Stimulated activated CD8-positive, alpha-beta memory T cell treated with anti-CD3 and anti-CD28 coated beads, Interleukin-4, amount 100 ng/mL, for 1 hour (primary cell): ENCODE measurements at places on chromosomes 3 and 15.

DNA sequence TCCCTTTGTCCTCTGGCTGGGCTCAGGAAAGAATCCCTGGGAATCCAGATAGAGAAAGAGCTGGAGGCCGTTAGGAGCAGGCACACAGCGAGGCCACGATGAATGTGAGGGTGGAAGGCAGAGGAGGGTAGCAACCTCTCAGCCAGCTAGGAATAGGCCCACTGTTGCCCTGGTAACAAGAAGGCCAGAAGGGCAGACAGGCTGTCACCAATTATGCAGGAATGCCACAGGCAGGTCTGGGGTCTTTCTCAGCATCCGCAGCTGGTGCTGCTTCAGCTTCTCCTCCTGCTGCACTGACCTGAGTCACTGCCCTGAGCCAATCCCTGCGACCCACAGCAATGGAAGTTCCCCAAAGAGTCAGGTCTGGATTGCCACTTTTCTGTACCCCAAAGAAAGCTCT lies 62.8 kb upstream of the C3orf80 start:
- no peak for DNase-seq

- no peak for DNase-seq
These were observed 14.3 kb upstream of the TLE3 start for GRCh38 chr15:70112074-70112395.

DNA sequence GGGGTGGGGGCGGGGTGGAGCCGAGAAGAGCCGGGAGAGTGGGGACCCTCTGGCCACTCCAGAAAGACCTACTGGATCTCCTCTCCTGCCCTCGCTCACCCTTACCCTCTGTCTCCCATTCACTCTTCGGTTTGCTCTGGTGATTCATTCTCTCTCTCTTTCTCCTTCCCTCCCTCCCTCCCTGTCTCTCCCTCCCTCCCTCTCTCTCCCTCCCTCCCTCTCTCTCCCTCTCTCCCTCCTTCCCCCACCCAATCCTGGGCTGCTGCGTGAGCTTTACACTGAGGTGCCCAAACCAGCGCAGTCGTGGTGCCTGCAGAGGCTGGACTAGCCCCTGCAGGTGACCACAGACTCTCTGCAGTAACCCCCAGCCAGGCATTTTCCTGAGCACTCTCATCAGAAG lies 32.2 kb upstream of the ADAMTS17 start:
- DNase-seq: no peak

GRCh38 chr3:101464235-101464634 lies 48.8 kb downstream of the SENP7 start:
- no peak for DNase-seq

DNA sequence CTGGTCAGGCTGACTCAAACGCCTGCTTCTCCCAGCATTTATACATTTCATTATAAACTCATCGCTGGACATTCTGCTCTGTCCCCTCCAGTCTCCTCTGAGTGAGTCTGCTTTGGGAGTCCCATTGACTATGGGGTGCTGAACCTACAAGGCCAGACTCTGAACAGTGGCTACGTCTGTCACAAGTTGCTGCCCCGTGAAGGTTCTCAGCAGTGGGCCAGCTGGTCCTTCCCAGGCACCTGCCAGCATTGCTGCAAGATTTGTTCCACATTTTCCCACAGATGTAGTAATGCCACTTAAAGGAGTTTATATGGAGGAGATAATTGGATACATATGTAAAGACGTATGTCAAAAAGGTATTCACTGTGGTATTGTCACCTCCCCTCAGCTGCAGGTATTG lies 72.7 kb upstream of the ATP13A3 start:
- DNase-seq: no peak

- DNase-seq: no peak
These were observed 94.1 kb downstream of the TCF12 start for GRCh38 chr15:57012556-57012955.

- no peak for DNase-seq
These were observed 47.3 kb downstream of the GMPS start for GRCh38 chr3:155917781-155918180.

- DNase-seq: no peak
These were observed 9.6 kb downstream of the KBTBD13 start for GRCh38 chr15:65085990-65086679.

DNA sequence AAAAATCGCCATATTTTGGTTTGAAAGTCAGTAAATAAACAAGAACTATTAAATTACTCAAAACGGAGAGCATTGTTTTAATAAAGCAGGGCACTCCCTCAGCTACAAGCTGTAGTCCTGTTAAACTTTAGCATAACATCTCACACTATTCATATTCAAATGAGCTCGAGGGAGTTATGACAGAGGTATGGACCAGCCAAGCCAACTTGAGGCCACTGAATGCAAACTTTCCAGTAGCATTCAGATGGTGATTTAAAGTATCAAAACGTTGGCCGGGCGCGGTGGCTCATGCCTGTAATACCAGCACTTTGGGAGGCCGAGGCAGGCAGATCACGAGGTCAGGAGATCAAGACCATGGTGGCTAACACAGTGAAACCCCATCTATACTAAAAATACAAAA lies 132.9 kb downstream of the GABRB3 start:
- no peak for DNase-seq

GRCh38 chr3:181614878-181615277 lies 96.8 kb upstream of the SOX2 start:
- DNase-seq: no peak

- DNase-seq: no peak
These were observed 24.8 kb downstream of the TMOD2 start for GRCh38 chr15:51775967-51776816.

- no peak for DNase-seq
These were observed 205.4 kb upstream of the IGF1R start for GRCh38 chr15:98442901-98443300.

- DNase-seq: no peak
These were observed 103.5 kb downstream of the CD47 start for GRCh38 chr3:107987036-107987939.

GRCh38 chr3:188914552-188914951 lies 257.2 kb upstream of the TPRG1 start:
- DNase-seq: no peak

DNA sequence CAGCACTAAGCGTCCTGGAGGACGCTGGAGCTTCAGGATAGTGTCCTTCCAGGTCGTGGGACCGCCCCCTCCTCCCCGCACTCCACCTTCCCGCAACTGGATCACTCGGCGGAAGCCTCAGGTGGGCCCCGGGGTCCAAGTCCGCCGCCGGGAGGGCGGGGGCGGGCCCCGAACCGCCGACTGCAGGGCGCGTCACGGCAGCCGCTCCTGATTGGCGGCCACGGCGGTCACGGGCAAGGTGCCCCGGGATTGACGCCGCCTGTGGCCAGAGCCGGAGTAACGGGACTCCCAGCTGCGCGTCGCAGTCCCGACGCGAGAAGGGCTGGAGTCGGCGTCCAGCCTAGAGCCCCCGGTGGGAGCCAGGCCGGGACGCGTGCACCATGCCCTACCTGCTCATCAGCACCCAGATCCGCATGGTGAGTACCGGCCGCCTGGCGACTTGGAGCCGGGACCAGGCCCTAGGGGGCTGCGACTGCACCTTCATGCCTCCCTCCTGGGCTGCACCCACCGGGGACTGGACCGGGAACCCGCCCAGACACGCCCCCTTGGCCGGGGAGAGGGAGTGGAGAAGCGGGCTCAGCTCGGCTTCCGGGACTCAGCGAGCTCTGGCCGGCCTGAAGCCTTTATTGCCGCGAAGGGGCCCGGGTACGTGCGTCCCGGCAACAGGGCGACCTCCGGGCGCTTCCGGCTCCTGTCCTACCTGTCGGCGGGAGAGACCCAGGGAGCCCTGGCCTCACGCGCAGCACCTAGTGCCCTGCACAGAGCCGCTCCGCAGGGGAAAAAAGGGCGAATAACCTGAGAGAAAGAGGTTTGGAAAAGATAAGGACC lies at the start of gene GCHFR:
Gene GCHFR (plus strand): TSS at position 268 of the 828 bp plus-strand sequence. CDS start 113 bp downstream, at position 381.
- no peak for DNase-seq

DNA sequence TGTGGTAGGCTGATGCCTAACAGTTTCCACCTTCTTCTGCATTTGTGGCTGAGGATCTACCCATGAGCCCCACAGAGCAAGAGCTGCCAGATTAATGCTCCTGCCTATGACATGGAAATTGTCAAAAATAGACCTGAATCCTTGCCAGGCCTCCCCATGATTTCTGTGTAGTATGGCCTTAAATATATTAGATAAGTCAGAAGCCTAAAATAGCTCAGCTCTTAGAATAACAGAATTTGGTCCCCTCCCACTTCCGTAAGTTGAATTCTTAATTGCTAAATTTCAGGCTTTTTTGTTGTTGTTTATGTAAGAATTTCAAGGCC lies 129.0 kb downstream of the SERPINI1 start:
- no peak for DNase-seq

DNA sequence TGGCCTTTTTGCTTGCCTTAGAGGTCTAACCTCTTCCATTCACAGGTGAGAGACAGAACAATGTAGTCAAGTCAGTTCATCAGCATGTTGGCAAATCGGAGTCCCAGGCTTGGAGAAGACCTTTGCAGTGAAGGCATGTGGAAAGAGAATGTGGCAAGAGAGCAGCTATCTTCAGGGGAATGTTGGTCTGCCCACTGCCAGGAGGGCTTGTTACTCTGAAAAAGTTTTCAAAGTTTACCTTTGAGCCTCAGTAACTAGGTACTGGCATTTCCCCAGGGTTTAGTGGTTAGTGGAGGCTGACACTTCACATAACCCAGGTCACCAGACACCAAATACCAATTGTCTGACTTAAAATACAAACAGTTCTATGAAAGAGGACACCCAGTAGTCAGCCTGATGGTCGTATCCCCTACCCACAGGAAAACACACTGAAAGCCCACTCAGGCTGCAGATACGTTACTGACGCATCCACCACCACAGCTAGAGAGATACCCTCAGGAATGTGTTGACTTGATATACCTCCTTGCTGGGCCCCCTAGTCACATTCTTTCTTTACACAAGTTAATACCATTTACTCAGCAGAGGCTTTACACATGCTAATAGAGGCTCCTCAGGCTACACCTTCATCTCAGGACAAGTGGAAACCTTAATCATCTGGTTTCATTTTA lies 9.7 kb upstream of the ARID3B start:
- DNase-seq: no peak

DNA sequence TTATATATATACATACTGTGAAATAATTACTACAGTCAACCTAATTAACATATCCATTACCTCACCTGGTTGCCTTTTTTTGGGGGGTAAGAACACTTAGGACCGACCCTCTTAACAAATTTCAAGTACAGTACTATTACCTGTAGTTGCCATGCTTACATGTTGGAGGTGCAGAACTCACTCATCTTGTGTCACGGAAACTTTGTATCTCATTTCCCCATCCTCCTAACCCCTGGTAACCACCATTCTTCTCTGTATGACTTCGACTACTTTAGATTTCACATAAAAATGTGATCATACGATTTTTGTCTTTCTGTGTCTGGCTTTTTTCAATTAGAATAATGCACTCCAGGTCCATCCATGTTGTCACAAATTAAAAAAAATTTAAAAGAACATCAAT lies 55.5 kb upstream of the MELTF start:
- no peak for DNase-seq

- no peak for DNase-seq
These were observed 18.1 kb upstream of the PYGO1 start for GRCh38 chr15:55606214-55606613.

DNA sequence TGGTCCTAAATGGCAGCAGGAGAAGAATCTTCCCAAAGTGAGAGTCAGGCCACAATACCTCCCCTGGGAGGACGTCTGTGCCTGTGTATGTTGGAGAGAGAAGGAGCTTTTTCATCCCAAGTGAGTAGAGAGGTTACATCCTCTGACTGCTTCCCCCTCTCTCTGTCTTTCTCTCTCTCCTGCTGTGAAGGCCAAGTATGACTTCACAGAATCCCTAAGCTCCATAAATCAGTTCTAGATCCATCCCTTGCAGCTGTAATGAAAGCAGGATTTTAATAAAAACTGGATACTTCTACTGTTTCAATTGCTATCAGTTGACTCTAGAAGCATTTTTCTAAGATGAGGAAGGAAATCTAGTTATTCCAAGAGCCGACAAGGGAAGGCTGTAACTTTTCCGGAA lies 389.1 kb upstream of the PROK2 start:
- no peak for DNase-seq
